T-helper 2 cell (primary cell): ENCODE measurements at places on chromosomes 7 and 10.

- no peak for DNase-seq
These were observed 43.4 kb downstream of the SORBS1 start for GRCh38 chr10:95517536-95518454.

DNA sequence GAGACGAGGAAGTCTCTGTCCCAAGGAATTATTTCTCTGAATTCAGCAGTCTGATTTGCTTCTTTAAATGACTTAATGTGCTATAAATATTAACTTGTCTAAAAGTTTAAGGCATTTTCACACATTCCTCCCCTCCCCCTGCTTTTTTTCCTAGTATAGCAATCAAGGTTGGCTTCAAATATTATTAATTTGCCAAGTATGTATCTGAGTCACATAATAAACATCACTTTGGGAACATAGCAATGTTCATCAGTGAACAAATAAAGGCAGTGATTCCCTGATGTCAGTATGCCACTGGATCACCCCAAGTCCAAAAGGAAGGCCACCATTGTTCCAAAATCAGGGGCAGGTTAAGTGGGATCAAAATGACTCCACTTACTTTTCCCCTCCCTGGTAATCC lies 40.5 kb downstream of the PDE6C start:
- DNase-seq = no peak

DNA sequence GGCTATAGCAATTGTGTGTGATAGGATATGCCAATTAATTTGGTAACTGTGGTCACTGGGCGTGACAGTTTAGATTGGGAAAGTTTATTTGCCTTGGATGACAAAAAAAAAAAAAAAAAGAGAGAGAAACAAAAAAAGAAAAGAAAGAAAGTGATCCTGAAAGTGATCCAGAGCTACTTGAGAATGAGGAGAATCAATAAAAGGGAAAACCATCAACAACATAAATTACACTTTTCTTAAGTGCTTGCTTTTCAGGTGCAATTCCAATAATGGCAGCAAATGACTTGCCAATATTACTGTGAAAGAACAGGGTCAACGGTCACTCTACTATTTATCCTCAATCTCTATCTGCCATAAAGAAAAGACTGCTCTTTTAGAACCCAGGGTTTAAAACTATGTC lies 191.8 kb upstream of the SEMA3C start:
- no peak for DNase-seq

DNA sequence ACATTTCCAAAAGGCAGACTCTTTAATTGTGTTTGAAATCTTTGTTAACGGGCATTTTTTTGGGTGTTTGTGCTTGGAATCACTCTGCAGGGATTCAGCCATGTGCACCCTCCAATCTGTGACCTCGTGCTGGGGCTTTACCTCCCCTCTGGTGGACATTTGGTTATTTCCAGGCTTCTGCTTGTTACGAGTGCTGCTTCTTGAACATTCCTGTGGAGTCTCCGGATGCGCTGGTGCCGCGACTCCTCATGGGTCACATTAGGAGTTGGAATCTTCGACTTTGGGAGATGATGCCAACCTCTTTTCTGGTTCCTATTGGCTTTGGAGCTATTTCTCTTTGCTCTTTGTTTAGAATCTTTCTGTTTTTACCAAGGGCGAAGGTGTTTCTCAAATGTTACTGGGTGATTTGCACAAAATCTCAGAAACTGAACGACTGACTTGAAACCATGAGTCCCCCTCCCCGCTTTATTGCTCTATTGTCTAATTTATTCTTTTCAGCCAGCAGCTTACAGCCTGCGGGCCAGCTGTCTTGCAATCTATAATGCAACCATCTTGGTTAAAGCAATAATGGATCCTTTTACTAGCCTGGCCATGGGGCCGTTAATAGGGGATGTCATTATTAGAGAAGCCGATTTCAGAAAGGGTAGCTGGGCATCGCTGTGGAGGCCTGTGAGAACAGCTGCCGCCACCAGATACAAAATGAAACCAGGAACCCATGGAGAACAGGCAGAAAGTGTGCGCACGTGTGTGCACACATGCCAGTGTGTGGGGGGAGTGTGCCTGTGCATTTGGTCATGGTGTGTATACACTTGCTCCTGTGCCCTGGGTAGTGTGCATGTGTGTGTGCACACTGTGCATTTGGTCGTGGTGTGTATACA lies 9.9 kb upstream of the DPYSL4 start:
- DNase-seq = no peak

DNA sequence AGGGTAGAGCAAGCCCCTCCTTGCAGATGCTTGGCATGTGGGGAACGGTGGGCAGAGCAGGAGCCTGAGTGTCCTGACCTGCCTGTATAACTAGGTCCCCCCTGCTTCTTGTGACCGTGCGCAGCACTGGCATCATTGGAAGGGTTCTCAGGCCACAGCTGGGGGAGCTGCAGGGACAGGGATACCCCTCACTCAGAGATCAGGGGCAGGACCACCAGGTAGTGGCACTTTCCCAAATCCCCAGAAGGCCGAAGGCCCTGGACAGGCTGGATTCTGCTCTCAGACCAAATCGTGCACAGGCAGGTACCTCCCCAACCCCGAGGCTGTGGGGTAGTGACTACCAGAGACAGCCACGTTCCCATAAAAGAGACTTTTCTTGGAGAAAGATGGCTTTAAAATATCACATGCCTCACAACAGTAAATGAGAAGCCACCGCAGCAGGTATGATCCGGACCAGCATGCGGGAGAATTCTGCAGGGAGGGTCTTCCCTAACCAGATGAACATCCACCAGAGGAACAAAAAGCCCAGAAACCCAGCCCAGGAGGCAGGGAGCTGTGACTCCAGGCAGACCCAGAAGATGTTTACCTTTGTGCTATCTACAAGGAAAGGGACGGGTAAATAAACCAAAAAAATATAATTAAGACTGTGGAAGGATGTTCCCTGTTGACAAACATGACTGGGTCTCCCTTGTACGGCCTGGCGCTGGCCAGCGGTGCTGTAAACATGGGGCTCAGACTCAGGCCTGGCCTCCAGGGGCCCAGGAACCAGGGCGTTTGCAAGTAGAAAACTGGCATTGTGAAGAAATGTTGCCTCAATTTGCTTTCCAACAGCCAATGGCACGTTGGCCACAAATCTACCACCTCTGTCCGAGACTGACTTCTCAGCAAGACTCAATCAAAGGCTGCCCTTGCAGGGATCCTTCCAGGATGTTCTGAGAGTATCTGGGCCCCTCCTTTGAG lies 180.0 kb downstream of the TNS3 start:
- no peak for DNase-seq

DNA sequence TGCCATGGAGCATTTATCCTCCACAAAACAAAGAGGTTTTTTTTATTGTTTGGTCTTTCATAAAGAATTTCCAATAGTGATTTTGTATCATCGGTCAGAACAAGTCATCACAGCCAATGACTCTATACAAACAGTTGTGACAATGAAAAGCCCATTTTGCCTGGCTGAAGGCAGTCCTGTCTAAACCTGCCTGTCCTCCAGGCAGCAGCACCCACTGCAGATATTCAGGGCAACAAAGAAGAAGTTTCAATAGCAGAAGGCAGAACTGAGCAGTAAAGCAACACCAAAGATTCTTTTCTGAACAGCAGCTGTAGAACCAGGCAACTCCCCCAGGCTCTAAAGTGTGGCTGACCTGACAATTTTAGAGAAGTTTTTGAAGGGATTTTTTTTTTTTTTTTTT lies 169.4 kb downstream of the FGFR2 start:
- DNase-seq = no peak

DNA sequence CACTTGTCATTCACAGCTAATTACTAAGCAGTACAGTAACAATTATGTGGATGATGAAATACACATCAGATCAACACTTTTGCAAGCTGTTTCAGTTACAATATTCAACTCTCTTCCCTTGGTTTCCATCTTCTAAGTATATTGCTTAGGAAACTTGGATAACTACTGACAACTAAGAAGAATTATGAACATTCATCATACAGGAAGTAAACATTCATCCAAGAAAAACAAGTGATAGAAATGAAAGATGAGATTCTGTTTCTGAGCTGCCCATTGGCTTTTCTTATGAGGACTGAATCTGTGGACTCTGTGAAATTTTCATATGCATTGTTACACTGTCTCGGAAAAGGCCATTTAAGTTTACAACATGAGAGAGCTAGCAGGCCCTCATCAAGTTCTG lies 240.2 kb downstream of the PRKG1 start:
- DNase-seq = no peak

GRCh38 chr7:98351136-98351535 lies 49.8 kb downstream of the BAIAP2L1 start:
- DNase-seq = no peak

DNA sequence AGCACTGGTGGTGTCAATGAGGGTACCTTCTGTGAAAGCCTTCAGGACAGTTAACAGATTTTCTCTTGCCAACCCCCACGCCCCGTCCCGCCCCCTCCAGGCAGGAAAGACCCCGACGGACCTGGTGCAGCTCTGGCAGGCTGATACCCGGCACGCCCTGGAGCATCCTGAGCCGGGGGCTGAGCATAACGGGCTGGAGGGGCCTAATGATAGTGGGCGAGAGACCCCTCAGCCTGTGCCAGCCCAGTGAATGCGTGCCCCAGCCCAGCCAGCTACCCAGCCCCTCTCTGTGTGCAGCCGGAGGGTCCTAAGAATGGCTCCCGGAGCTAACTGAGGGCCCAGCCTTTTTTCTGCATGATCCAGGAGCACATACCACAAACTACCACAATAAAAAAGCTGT lies 713 bp upstream of the HOGA1 start:
- no peak for DNase-seq

DNA sequence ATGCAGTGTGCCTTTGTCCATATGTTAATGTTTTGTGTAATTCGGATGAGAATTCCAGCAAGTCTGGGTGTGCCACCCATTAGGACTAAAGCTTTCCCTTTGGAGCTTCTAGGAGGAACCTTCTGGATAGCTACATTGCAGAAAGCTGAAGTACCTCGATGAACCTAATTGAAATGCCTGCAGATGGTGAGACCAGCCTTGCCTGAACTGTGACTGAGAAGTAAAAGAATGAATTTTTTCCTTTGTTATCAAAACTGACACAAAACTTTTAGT lies 31.1 kb upstream of the FBXW4 start:
- no peak for DNase-seq

DNA sequence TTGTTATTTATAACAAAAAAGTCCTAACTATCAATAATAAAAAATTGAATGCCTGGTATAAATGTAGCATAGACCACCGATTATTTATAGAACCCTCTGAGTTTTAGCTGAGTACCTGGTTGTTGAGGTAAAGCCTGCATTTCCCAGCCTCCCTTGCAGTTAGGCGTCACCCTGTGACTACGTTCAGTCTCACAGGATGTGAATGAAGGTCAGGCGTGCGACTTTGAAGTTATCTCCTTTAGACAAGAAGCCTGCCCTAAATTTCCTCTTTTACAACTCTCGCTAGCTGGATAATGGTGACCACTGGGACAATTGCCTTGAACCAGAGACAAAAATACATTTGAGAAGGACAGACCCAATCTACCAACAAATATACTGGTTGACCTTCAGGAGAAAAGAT lies 67.5 kb upstream of the TES start:
- DNase-seq = peak; percentile 43

DNA sequence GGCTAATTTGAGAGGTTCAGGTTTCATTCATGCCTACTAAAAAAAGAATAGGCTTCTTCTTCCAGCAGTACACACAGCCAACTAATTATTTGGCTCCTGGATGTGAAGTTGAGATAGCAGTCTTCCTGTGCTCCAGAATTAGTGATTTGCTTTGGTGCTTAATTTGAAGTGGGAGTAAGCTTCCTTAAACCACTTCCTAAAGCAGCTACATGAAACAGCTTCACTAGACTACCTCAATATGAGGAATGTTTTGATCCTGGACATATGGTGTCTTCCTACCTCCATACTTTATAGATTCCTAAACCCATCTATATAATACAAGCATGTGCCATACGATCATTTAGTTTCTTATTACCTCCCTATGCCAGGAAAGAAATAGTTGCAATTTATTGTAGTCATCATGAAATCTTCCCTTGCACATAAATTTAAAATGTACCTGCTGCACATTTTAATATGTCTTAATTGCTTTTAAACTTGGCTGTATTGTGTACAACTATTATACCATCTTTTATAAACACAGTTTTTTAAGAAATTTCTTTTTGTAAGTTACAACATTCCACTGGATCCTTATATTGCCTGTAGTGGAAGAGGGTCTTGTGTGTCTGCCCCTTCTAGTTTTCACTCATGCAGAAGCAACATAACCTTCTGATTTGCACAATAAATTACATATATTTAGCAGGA lies 8.6 kb downstream of the VIM start:
- no peak for DNase-seq

GRCh38 chr10:110775406-110775805 lies 96.3 kb upstream of the PDCD4 start:
- DNase-seq = no peak

DNA sequence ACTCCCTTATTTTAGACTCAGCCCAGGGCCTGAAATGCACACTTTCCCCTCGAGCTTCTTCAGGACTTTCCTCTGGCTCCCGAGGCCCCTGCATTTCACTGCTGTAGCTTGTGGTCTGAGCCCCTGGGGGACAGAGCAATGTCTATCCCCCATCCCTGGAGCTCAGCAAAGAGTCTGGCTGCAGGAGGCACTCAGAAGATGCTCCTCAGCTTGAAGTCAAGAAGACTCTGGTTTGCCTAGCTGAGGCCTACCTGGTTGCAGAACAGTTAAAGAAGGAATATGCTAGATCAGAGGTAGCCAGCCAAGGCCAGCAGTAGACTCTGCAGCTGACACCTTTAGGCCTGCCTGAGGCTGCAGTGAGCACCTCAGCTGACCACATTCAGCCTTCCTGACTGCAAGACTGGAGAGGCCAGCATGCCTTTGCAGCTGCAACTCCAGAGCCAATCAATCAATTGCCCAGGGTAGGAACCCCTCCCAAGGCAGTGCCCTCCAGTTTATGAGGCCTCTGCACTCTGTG lies 36.9 kb upstream of the IKZF1 start:
- no peak for DNase-seq

- DNase-seq = no peak
These were observed 11.5 kb downstream of the ANKRD22 start for GRCh38 chr10:88840104-88840503.

GRCh38 chr7:95011146-95011928 lies 103.9 kb downstream of the PPP1R9A start:
- DNase-seq = no peak

GRCh38 chr7:100200693-100201092 lies 19.1 kb upstream of the PVRIG start:
- DNase-seq = no peak

GRCh38 chr10:92822060-92822634 lies 26.2 kb upstream of the EXOC6 start:
- DNase-seq = no peak

DNA sequence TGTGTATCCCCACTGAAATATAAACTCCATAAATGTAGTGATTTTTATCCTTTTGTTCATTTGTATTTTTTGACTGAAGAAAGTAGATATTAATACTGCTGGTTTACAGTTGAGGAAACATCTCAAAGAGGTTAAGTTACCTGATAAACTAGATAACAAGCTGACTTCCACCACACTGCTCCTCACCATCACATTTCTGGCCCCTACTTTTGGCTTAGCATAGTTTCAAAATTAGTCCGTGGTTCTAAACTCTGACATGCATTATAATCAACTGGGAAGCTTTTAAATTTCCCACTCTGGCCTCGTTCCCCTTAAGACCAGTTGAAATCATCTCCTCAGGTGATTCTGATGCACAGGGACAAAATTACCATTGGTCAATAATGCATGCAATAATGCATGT lies 43.5 kb downstream of the ANKIB1 start:
- DNase-seq = no peak
